Central memory CD8-positive, alpha-beta T cell (primary cell): ENCODE measurements at places on chromosomes 3 and 15.

- peaks cover 20% of the 10 kb centered on the region for H3K4me1 ChIP-seq
- no peak overlapping the region for H3K27ac ChIP-seq
- DNase-seq = no peak
- no peak overlapping the region for H3K4me3 ChIP-seq
- H3K27me3 ChIP-seq = no peaks in the 10 kb centered on the region
- H3K36me3 ChIP-seq = peaks cover 14% of the 10 kb centered on the region
Observed at GRCh38 chr15:45583731-45584639, 3.2 kb upstream of the BLOC1S6 start.

- peaks cover 5% of the 10 kb centered on the region for H3K4me1 ChIP-seq
- no peak overlapping the region for H3K27ac ChIP-seq
- H3K36me3 ChIP-seq = peaks cover 2% of the 10 kb centered on the region
- H3K27me3 ChIP-seq = no peaks in the 10 kb centered on the region
- H3K4me3 ChIP-seq = no peak overlapping the region
Observed at GRCh38 chr3:49271047-49271446, 6.0 kb downstream of the C3orf62 start.

DNA sequence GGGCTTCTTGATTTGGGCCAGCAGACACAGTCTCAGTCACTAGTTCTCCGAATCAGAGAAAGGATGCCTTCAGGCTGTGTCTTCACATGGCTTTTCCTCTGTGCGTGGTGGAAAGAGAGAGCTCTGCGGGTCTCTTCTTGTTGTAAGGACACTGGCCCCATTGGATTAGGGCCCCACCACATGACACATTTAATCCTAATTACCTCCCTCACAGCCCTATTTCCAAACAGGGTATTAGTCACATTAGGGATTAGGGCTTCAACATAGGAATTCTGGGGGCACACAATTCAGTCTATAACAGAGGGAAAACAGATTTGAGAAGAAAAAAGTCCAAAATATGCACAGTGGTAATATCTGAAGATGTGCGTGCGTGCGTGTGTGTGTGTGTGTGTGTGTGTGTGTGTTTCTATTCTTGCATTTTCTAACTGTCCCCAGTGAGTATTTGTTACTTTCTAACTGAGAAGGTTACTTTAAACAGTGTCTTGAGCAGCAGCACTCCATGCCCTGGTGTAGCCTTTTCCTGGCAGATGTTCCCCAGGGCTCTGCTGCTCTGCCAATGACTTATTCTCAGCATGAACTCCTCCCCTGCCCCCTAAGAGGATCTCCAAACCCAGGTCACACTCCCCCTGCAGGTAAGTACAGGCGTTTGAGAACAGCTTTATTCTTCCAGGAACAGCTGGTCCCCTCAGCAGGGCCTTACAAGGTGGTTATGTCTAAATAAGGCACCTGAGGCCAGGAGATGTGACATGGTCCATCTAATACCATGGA, 72.9 kb downstream of the RPL39L start:
- peak overlapping the region; percentile 50 for H3K27ac ChIP-seq
- DNase-seq = no peak
- H3K27me3 ChIP-seq = no peaks in the 10 kb centered on the region
- H3K4me3 ChIP-seq = no peak overlapping the region
- peaks cover 56% of the 10 kb centered on the region for H3K36me3 ChIP-seq

GRCh38 chr3:45874677-45875346, 11.5 kb upstream of the CCR9 start:
- H3K4me1 ChIP-seq = peaks cover 33% of the 10 kb centered on the region
- H3K27ac ChIP-seq = no peak overlapping the region
- no peak for DNase-seq
- H3K4me3 ChIP-seq = no peak overlapping the region

GRCh38 chr3:16374047-16374934, 109.3 kb downstream of the OXNAD1 start:
- H3K27ac ChIP-seq = no peak overlapping the region
- no peaks in the 10 kb centered on the region for H3K27me3 ChIP-seq
- H3K4me3 ChIP-seq = peak overlapping the region; percentile 34
- DNase-seq = no peak
- H3K36me3 ChIP-seq = peaks cover 31% of the 10 kb centered on the region

GRCh38 chr3:133591271-133591742, 17.8 kb downstream of the CDV3 start:
- no peaks in the 10 kb centered on the region for H3K27me3 ChIP-seq
- no peak overlapping the region for H3K4me3 ChIP-seq
- peaks cover 31% of the 10 kb centered on the region for H3K4me1 ChIP-seq
- H3K36me3 ChIP-seq = peaks cover 32% of the 10 kb centered on the region
- no peak for DNase-seq
- peak overlapping the region; percentile 69 for H3K27ac ChIP-seq

DNA sequence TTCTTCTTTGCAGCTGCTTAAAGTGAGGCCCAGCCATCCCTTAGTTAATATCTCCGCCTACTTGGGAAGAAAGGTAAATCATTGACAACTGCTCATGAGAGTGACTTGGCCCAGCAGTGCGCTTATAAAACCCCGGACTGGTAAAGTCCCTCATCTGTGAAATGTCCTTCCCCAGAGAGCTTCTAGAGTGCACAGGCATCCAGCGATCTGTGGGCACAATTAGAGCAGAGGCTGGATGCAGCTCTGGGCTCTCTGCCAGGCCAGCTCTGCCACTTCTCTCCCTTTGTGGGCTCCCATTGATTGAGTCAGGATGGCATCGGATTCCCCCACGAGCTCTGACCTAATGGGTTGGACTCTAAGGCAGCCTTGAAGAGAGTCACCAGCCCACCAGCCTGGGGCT, 219.0 kb upstream of the LINGO1 start:
- no peaks in the 10 kb centered on the region for H3K4me1 ChIP-seq
- DNase-seq = no peak
- peaks cover 1% of the 10 kb centered on the region for H3K36me3 ChIP-seq
- H3K4me3 ChIP-seq = no peak overlapping the region
- H3K27me3 ChIP-seq = peaks cover 64% of the 10 kb centered on the region

DNA sequence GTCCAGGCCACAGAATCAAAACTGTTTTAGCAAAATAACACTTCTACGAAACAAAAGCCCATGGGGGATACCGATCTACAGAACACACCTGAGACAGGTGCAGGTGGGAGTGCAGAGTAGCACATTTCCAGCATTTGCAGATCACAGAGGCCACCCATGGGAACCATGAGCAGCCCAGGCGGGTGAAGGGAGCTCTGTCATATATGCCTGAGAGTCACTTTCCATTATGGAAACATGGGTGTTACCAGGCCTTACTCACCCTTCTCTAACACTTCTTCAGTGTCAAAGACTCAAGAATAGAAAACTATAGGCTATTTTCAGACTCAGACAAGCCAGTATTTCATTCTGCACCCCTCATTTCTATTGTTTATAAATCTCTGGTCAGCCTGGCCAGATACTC, 3.5 kb downstream of the PLA1A start:
- no peaks in the 10 kb centered on the region for H3K27me3 ChIP-seq
- H3K4me1 ChIP-seq = no peaks in the 10 kb centered on the region
- H3K27ac ChIP-seq = no peak overlapping the region
- H3K36me3 ChIP-seq = peaks cover 1% of the 10 kb centered on the region
- DNase-seq = no peak
- no peak overlapping the region for H3K4me3 ChIP-seq

DNA sequence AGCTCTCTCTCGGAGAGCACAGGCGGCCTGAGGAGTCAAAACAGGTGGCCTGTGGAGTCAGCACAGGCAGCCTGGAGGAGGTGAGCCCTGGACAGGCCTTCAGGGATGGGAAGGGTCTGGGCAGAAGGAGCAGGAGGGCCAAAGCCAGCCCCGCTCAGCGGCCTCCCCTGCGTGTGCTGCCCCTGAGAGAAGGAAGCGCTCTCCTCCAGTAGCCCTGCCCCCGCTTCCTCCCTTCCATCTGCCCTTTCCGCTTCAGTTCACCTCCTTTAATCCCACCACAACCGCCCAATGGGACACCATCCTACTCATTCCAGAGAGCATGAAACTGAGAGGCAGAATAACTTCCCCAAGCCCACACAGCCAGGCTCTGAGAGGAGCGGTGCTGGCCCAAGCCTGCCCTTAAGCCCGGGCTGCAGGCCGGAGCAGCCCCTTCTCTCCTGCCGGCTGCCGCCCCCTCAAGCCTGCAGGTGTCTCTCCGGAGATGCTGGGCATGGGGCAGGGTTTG, 3.2 kb upstream of the NR2E3 start:
- H3K4me1 ChIP-seq = no peaks in the 10 kb centered on the region
- H3K36me3 ChIP-seq = peaks cover 3% of the 10 kb centered on the region
- H3K4me3 ChIP-seq = no peak overlapping the region
- no peak overlapping the region for H3K27ac ChIP-seq
- no peak for DNase-seq

GRCh38 chr3:45060165-45060892, 34.2 kb downstream of the CLEC3B start:
- no peak overlapping the region for H3K27ac ChIP-seq
- no peaks in the 10 kb centered on the region for H3K36me3 ChIP-seq
- no peak for DNase-seq
- peaks cover 10% of the 10 kb centered on the region for H3K4me1 ChIP-seq

- DNase-seq = no peak
- no peaks in the 10 kb centered on the region for H3K27me3 ChIP-seq
- no peak overlapping the region for H3K27ac ChIP-seq
- H3K4me1 ChIP-seq = no peaks in the 10 kb centered on the region
- no peaks in the 10 kb centered on the region for H3K36me3 ChIP-seq
Observed at GRCh38 chr3:4950351-4950784, 28.9 kb upstream of the BHLHE40 start.

DNA sequence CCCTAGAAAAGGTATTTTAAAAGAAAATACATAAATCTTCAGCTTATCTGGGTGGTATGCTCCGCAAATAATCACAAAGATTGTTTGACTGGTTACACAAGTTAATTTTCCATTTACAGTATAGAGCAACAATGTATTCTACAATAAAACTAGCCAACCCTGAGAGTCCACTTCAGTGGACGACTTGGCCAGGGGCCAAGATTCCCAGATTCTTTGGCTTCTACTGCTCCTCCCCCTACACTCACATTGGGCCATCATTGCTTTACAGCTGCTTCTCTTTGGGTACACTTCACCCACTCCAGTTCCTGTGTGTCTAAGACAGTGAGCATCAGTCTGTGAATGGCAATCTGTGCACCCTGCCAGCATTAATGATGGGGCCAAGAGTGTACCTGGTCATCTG, 17.2 kb upstream of the PRICKLE2 start:
- no peaks in the 10 kb centered on the region for H3K27me3 ChIP-seq
- no peak overlapping the region for H3K4me3 ChIP-seq
- DNase-seq = no peak
- no peak overlapping the region for H3K27ac ChIP-seq
- H3K36me3 ChIP-seq = no peaks in the 10 kb centered on the region
- no peaks in the 10 kb centered on the region for H3K4me1 ChIP-seq

- no peak for DNase-seq
- H3K4me1 ChIP-seq = peaks cover 14% of the 10 kb centered on the region
- peaks cover 21% of the 10 kb centered on the region for H3K27me3 ChIP-seq
- no peaks in the 10 kb centered on the region for H3K36me3 ChIP-seq
- H3K4me3 ChIP-seq = peak overlapping the region; percentile 49
Observed at GRCh38 chr3:8768364-8769087, 887 bp downstream of the OXTR start.

GRCh38 chr3:174857301-174857700, 1.8 kb upstream of the NAALADL2 start:
- no peaks in the 10 kb centered on the region for H3K4me1 ChIP-seq
- DNase-seq = no peak
- no peaks in the 10 kb centered on the region for H3K27me3 ChIP-seq
- H3K27ac ChIP-seq = no peak overlapping the region
- H3K4me3 ChIP-seq = no peak overlapping the region

DNA sequence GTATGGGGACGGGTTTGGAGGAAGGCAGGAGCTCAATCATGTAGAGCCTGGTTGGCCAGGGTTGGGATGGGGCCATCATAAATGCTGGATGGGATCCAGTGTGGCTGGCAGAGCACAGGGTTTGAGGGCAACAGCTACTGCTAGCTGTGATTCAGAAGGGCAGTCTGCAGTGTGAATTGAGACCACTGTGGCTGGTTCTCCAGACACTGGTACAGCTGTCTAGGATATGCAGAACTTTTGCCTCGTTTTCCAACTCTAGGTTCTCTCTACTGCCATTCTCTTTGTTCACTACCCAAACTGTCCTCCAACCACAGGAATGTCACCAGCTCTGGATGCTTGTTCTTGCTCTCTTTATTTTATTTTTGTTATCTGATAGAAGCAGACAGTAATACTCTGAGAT, 543.6 kb downstream of the AGBL1 start:
- H3K4me1 ChIP-seq = peaks cover 33% of the 10 kb centered on the region
- peaks cover 3% of the 10 kb centered on the region for H3K36me3 ChIP-seq
- no peak overlapping the region for H3K4me3 ChIP-seq
- H3K27ac ChIP-seq = no peak overlapping the region

DNA sequence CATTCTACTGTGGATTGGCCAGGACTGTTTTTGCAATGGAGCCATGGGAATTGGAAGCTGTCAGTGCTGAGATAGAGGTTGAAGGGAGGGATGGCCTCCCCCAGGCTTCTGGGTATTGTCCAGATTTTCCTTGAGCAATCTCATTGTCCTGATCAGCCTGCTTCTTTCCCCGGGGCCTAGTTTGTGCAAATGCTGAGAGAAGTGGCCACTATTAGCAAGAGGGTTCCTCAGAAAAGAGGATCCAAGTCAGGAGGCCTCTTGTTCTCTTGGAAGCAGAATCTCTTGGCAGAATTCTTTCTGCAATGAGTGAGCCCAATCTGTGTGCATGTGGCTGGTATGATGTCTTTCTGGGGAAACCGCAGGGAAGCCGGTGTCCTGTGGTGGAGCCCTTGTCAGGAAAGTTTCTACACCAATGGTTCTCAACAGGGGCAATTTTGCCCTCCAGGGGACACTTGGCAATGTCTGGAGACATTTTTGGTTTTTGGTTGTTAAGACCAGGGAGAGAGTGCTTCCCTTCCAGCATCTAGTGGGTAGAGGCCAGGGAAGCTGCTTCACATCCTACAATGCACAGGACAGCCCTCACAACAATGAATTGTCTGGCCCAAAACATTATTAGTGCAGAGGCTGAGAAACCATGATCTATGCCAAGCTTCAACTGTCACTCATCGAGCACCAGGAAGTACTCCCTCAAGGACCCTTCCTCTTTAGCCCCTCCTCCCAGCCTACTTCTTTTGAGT, 2.0 kb downstream of the LIPC start:
- no peak overlapping the region for H3K27ac ChIP-seq
- peaks cover 2% of the 10 kb centered on the region for H3K36me3 ChIP-seq
- peaks cover 9% of the 10 kb centered on the region for H3K4me1 ChIP-seq

DNA sequence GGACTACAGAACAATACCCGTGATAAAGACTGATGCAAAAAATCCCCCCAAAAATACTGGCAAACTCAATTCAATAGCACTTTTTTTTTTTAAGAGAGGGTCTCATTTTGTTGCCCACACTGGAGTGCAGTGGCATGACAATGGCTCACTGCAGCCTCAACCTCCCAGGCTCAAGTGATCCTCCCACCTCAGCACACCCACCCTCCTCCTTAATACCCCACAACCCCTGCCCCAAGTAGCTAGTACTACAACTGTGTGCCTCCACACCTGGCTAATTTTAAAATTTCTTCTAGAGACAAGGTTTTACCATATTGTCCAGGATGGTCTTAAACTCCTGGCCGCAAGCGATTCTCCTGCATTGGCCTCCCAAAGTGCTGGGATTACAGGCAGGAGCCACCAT, 11.4 kb downstream of the TOP2B start:
- peak overlapping the region; percentile 33 for H3K4me3 ChIP-seq
- H3K27me3 ChIP-seq = no peaks in the 10 kb centered on the region
- peaks cover 9% of the 10 kb centered on the region for H3K36me3 ChIP-seq
- no peak for DNase-seq
- peaks cover 71% of the 10 kb centered on the region for H3K4me1 ChIP-seq

- H3K36me3 ChIP-seq = peaks cover 2% of the 10 kb centered on the region
- H3K4me3 ChIP-seq = no peak overlapping the region
- peaks cover 52% of the 10 kb centered on the region for H3K27me3 ChIP-seq
- DNase-seq = no peak
- H3K27ac ChIP-seq = no peak overlapping the region
Observed at GRCh38 chr15:71409541-71409940, 294.3 kb downstream of the THSD4 start.
